ENCODE measurements at places on chromosomes 5 and 9.

- DNase-seq: no peak
Observed at GRCh38 chr5:162096448-162096847, 28.9 kb downstream of the GABRG2 start.

GRCh38 chr5:126100767-126101166, 322.4 kb upstream of the GRAMD2B start:
- no peak for DNase-seq

DNA sequence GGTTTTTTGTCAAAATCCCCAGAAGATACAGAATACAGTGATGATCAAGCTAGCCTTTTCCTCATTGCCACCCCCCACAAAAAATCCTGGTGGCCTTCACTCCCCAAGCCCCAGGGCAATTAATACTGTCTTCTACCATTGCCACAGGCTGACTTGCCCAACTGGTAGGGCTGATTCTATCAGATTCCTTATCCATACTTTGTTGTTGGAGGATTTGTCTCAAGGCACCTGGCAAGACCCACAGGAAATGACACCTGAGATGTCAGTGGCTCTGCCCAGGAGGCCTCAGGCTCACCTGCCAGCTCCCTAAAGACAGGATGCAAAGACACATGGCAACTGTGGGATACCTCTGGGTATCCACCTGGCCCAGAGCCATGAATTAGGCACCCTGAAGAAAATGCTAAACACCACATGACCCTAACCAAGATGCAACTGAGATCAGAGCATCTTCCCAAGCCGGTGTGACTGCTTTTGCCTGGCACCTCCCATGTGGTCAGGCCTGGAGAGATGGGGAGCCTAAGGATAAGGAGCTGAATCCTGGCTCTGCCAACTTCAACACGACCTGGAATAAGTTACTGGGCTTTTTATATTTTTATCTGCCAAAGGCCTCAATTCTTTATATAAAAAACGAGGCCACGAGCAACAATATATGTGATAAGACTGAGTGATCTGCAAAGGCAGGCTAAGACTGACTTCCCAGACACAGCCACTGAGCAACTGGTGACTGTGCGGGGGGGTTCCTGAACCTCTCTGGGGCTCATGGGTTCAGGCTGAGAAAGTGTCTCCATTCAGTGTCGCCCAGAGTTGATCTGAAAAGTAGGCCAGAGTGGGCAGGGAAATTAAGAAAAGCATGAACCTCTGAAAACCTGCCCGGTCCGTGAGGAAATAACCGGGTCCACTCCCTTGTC, 944 bp downstream of the ATOX1 start:
- no peak for DNase-seq

DNA sequence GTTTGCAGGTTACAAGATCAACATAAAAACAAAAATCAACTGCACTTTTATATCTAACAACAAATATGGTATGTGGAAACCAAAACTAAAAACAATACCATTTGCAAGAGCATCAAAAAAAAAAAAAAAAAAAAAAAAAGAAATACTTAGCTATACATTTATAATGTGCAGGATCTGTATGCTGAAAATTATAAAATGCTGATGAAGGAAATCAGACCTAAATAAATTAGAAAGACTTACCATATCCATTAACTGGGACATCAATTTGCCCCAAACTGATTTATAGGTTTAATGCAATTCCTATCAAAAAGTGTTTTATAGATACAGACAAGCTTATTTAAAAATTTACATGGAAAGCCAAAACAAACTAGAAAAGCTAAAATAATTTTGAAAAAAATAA, 60.4 kb upstream of the OTP start:
- no peak for DNase-seq

GRCh38 chr5:20833081-20833627, 845.2 kb upstream of the CDH18 start:
- peak; percentile 2 for DNase-seq

DNA sequence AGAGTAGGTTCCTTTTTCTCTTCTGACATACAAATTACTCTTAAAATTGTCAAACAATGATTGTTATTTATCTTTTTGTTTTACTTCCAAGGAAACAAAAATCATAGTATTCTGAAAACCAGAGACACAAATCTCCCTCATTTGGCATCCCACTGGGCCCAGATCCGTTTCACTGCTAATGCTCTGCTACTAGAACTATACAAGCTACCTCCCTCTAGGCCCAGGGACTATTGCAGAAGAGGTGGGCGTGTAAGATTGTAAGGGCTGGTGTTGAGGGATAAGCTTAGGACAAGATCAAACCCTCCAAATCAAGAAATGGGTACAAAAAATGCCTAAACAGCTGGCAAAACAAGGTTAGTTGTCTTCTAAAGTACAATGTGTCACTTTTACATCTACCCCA, 928.9 kb upstream of the CDH10 start:
- no peak for DNase-seq

GRCh38 chr5:141716009-141716408, 34.0 kb upstream of the ARAP3 start:
- DNase-seq: no peak

- peak; percentile 97 for DNase-seq
Observed at GRCh38 chr5:57692582-57693487, 210.2 kb upstream of the ACTBL2 start.

DNA sequence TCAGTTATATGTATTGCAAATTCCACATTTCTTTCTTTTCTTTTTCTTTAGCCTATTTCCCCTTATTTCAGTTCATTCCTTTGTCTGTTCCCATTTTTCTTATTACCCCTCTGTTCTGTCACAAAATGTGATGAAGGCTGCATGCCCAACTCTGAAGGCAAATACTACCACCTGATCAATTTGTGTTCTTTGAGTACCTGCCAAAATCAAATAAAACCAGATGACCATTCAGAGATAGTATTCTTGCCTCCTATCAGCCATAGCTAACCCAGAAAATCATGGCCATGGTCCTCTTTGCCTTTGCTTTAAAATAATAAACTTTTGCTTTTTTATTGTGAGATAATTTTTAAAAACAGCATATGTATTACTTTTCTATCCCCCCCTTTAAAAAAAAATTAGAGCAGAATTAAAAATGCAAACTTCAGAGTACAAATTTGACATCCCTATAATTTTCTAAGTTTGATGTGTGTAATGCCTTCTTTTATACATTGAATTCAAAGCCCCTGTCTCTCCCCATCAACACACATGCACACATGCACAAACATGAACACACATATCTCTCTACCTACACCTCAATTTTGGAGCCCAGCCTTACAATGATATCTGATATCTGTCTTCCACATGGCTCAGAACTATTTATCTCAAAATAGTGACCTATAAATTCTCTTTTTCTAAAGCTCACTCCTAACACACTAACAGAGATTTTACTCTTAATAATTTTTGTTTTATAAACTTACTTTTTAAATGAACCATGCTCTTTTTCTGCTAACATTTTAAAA, 3.5 kb downstream of the RFESD start:
- no peak for DNase-seq

DNA sequence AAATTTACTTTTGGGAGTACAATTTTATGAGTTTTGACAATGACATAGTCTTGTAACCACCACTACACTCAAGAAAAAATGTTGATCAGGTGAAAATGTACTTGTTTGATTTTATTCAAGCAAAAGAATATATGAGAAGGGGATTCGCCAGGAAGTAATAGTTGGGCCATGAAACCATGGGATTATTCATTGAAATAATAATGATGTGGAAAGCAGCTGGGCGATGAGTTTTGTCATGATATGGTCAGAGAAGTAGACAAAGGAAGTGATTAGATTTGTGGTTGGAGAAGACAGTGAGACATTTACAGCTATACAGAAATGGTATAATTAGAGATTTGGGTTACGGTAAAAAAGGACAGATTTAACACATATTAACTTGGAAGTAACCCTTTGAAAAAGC, 11.2 kb downstream of the HMGCR start:
- DNase-seq: peak; percentile 27

DNA sequence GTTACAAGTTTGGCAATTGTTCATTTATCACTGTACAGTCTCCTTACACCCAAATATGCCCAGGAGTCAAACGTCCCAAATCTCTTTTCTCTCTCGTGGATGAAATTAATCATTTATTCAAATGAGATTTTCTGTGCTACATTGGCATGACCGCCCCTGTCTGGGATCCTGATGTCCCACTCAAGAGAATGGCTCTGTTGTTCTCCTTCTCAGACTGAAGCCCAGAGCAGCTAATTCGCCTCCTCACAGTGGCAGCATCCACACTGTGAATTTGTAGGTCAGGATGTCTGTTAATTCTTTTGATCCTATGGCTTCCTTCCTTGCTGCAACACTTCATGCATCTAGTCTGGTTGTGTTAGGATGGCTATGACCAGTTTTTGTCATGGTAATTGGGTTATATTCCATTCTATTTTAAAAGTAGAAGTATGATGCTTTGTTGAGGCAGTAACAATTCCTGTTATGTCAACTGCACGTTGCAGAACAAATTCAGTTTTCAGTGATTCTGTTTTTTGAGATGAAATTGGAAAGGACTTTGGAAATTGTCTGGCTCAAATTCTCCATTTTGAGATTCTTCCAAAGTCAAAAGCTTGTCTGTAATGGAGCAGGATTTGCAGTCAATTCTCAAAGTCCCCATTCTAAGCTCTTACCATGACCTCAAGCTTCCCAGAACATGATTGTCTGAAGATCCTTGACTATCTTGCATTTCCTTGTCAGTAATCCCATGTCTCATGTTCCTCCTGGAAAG, 141.5 kb upstream of the GAS1 start:
- DNase-seq: no peak

DNA sequence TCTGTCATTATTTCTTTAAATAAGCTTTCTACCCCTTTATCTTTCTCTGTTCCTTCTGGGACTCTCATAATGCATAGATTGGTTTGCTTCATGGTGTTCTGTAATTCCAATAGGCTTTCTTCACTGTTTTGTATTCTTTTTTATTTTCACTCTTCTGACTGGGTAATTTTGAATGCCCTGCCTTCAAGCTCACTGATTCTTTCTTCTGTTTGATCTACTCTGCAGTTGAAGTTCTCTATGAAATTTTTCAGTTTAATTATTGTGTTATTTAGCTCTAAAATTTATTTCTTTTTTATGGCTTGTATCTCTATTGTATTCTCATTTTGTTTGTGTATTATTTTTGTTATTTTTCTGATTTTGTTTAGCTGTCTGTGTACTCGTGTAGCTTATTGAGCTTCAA, 89.3 kb upstream of the SLCO4C1 start:
- DNase-seq: no peak

GRCh38 chr5:93360436-93361088, 220.5 kb downstream of the NR2F1-AS1 start:
- DNase-seq: no peak

DNA sequence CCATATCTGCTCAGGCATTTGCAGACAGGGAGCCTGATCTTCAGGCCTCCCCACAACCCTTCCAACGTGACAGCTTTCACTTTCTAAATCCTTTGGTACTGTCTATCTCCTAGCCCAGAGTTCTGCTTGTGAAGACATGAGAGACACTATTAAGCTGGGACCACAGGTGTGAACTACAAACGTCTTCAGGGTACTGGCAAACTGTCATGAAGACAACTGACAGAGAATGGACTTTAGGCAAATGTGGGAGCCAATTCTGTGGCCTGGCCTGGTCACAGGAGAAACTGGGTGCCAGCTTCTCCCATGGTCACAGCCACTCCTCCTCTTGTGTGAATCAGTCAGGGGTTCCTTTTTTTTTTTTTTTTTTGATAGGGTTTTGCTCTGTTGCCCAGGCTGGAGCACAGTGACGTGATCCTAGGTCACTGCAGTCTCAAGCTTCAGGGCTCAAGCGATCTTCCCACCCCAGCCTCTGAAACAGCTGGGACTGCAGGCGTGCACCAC, 10.4 kb downstream of the TRIM14 start:
- no peak for DNase-seq

GRCh38 chr5:33755231-33755630, 136.6 kb downstream of the ADAMTS12 start:
- peak; percentile 57 for DNase-seq

- peak; percentile 53 for DNase-seq
Observed at GRCh38 chr9:129434187-129434586, 186.7 kb downstream of the C9orf50 start.

DNA sequence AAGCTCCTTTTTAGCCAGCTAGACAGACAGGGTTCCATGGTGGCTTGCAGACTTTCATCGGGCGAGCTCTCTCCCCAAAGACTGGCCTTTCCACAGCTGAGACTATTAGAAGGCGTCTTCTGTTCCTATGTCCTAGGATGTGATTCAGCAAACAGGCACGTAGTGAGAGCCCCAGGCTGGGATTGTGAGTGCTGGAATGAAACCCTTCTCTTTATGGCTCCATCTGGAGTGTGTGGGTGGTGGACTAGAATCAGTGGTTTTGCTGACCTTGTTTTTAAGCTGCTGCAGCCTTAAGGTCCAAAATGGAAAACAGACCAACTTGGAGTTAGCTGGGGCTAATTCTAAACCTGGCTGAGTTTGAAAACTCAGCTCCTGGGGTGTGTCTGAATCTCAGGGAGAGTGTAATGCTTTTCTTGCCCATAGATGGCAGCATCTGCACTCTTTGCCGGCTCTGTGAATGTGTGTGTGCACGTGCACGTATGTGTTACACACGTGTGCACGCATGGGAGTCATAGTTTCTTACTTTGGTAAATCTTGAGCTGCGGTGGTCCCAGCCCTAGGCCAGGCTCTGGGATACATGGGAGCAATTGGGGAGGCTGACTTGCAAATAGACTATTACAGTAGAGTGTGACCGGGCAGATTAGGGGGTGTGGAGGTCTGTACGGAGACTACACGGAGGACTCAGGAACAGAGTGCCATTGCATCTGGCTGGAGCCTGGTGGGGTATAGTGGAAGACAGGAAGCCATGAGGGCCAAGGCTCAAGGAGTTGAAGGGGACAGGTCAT, 10.7 kb downstream of the GSN start:
- DNase-seq: peak; percentile 100

DNA sequence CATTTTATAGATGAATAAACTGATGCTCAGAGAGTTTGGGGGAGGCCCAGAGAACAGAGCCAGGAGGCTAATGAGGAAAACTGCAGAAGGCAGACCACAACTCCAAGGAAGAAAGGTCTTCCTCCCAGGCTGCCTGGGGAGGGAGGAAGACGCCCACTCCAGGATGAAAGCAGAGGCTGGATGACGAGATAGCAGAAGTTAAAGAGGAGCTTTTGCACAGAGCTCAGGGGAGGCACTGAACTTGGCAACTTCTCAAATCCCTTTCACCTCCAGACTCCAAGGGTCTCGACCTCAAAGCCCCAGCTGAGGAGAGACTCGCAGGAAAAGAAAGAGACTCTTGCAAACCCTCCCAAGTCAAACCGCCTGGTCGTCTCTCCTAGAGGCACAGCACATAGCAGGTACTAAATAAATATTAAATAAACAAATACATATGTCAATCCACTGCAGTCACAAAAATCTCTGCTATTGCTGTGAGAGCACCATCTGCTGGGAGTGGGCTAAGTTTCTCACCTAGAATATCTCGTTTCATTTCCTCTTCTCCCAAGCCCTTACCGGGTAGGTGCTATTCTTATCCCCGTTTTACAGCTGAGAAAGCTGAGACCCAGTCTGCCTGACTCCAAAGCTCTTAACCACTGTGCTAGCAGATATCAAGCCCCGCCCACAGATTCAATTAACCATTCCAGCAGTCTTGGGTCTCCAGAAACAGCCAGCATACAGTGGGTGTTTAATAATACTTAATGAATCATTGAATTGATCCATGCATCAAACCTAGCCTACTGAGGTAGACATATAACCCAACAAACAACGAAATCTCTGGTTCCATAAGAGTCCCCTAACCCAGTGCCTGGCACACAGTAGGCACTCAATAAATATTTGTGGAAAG, 97.8 kb upstream of the HAND1 start:
- no peak for DNase-seq

Data from EH (cell line).